ENCODE measurements at places on chromosomes 6 and 20.

DNA sequence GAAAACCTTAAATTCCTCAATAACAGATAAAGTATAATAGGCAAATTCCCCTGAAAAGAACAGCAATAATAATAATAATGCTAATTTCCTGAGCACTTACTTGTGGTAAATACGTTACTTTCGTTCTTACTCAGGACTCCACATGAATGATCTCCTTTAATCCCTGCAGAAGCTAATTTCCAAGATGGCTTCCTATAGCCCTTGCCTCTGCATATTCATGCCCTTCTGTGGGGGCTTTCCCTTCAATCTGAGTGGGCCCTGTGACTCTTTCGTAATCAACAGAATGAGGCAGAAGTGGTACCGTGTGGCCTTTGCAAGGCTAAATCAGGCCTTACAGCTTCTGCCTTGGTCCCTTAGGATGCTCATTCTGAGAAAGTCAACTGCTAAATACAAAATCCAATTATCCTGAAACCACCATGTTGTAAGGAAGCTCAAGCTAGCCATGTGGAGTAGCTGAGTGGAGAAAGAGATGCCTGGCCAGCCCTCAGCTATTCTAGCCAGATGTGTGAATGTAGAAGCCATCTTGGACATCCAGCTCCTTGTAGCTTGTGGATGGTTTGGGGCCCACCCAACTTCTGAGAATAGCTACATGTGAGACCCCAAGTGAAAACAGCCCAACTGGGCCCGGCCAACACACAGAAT lies 50.5 kb downstream of the MCUR1 start:
- DNase-seq, result no peak

DNA sequence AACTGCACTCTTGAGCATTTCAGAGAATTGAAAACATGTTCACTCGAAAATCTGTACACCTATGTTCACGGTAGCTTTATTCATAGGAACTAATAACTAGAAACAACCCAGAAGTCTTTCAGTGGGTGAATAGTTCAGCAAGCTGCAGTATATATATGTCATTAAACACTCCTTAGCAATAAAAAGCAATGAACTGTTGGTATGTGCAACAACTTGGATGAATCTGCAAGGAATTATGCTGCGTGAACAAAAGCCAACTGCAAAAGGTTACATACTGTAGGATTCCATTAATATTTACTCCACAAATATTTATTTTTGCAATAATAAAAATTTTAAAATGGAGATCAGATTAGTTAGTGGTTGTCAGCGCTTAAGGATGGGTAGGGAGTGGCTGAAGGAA lies 22.1 kb upstream of the FKBP1A start:
- no peak for DNase-seq

GRCh38 chr20:50560867-50561266 lies 50.7 kb downstream of the PTPN1 start:
- DNase-seq, result no peak

GRCh38 chr6:123830120-123830519 lies 26.5 kb downstream of the NKAIN2 start:
- DNase-seq, result no peak

DNA sequence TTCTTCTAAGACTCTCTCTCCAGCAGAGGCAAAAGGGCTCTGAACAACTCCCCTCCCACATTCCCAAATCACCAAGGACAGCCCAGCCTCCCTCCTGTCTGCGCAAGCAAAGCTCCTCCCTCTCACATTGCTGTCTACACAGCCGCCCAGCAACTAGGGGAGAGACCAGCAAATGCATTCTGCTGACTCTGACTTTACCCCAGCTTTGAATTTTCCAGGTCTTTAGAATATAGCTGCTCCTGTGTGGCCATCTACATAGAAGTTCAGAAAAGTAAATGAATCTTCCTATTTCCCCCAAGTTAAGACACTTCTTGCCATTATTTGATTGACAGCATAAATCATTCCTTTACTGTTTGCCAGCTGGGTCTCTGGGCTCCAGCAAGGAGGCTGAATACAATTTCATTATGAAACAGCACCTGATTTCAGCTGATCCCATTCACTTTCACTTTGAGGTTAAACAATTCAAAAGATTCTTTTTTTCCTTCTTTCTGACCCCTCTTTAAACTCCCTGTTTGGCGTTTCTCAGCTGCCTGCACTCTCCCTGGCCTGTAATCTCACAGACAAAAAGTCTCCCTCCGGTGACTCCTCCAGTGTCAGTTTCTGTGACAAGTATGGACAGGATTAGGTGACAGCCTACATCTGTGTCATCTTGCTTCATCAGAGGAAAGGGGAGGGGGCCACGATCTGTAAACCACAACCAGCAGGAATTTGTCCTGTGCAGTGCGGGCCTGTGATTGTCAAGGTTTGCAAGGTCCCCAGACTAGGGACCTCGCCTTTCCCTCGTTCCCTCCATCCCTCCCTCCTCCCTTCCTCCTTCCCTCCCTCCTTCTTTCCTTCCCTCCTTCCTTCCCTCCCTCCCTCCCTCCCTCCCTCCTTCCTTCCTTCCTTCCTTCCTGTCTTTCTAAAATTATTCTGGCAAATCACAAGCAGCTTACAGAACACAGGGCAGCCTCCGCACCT lies 205.6 kb upstream of the RIN2 start:
- DNase-seq, result no peak

DNA sequence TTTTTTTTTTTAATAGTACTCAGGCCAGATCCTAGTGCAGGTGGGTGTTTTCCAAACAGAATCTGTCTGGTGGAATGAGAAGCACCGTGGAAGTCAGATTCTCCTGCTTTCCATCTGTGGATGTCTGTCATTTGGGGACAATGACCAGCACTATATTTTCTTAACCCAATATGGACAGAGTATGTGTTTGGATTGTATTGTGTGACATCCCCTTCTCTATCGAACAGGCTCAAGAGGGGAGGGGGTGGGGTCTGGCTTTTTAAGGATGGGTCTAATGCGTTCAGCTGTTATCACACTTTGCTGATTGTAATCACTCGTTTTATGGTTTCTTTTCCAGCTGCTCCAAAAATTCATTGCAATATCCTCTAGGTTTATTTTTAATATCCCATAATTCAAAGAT lies 197.5 kb upstream of the CEP162 start:
- no peak for DNase-seq

DNA sequence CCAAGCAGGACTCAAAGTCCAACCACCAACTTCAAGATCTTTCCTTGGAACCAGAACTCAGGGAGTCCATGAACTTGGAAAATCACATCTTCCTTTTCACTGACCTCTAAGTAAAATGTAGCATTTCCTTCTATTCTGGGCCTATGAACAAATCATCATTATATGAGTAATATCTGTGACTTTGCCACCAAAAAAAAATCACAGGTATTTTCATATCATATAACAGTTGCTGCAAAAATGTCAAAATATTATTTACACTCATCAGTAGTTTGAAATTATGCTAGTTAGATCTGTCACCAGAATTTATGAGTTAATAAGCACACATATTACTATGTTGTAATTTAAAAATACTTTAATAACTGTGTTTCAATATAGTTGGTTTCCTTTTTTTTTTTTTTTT lies 27.3 kb upstream of the TLDC2 start:
- no peak for DNase-seq

DNA sequence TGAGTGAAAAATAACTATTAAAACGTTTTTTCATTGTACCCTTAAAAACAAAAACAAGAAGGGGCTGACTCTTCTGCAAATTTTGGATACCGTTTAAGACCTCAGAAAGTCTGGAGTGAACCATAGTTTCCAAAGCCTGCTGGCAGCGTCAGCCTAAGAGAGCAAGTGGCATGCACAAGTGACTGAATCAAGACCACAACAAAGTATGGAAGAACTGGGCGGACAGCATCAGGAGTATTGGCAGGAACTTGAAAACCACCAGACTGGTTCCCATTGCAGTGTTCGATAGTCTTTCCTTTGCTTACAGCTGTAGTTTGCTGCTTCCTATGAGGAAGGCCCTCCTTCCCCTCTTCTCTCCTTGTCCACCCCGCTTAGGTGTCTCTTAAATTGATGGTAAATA lies 33.7 kb upstream of the MYLIP start:
- no peak for DNase-seq

DNA sequence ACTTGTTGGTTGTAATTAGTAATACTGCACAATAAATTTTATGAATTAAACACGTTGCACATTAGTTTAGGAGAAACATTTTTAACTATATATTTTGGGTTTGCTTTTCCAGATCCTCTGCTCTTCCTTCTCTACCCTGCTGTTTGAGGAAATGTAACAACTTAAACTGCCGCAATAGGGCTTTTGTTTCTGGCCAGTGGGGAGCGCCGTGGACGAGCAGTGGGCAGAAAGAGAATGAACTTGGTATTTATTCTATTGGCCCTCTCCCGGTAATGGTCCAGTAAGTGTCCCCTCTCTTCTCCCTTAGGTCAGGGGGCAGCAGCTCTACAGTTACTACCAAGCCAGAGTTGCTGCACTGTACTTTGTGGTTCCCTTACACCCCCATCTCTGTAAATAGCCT lies 35.2 kb upstream of the EPHA7 start:
- DNase-seq, result no peak

DNA sequence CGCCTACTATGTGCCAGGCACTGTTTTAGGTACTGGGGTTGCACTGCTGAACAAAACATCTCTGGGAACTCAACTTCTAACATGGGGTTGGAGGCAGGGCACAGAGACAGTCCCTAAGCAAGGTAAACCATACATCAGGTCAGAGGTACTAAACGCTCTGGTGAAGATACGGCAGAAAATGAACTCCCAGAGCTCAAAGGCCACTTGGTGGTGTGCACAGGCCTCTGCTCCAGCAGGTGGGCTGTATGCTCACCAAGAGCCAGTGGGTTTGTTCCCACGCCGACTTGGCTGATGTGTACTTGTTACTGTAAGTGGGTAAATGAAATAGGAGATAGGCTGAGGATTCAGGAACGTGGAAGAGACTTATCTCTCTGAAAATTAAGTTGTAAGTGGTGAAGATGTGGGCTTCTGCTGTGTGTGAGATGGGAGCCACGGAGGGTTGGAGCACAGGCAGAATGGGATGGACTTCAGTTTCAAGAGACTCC lies 133.4 kb downstream of the PREX1 start:
- no peak for DNase-seq

GRCh38 chr6:7016226-7016625 lies 91.5 kb upstream of the RREB1 start:
- no peak for DNase-seq

- no peak for DNase-seq
Measured at GRCh38 chr6:1744543-1744942, 134.8 kb downstream of the FOXC1 start.

GRCh38 chr6:83920017-83920416 lies 60.5 kb downstream of the CYB5R4 start:
- no peak for DNase-seq

GRCh38 chr6:162238675-162239074 lies 488.9 kb downstream of the PRKN start:
- DNase-seq, result no peak

GRCh38 chr6:166304106-166304505 lies 4.1 kb downstream of the PRR18 start:
- DNase-seq, result no peak

DNA sequence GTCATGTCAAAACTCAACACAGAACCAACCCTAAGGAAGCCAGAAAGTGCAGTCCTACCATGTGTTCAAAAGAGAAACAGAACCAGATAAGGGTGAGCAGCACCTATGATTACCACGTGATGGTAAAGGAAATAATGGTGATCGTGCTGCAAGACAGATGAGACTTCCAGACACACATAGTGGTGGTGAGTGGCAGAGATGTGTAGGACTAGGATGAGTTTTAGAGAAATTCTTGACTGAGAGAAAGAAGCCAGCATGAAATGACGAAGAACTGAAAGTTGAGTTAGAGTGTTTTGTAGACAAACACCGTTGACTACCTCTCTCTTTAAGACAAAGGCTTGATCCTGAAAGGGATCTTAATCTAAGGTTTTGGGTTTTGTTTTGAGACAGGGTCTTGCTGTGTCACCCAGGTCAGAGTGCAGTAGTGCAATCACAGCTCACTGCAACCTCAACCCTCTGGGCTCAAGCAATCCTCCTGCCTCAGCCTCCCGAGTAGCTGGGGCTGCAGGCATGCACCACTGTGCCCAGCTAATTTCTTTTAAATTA lies 10.6 kb upstream of the BTBD9 start:
- DNase-seq, result no peak

DNA sequence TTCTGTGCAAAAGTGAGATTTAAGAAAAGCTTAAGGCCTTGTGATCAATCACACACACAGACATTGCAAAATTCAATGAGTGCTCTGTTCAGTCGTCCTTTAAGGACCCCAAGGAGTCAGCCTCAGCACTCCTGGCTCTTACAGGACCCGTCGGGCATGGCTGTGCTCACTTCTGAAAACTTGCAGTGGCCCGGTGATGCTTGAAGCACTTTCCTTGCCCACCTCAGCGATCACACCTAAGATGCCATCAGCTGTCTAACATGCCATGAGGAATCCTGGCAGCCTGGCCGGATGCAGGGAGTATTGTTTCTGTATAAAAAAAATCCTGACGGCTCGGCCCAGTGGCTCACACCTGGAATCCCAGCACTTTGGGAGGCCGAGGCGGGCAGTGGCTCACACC lies 101.4 kb upstream of the LAMP5 start:
- no peak for DNase-seq

DNA sequence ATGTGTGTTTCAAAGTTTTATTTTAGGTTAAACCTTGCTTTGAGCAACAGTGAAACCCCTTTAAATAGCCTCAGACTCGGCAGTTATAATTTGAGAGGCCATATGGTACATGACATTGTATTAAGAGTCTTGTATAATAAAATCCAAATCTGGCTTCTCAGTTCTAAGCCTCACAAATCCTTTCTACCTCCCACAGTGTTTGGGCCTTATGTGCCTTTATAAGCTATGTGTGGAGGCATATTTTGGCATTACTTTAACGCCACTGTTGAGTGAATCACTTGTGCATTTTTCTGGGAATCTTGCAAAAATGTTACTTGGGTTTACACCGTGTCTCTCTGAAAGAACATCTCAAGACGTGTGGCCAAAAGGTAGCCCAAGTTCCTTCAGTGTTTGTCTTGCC lies 152.4 kb downstream of the COL9A1 start:
- DNase-seq, result no peak

DNA sequence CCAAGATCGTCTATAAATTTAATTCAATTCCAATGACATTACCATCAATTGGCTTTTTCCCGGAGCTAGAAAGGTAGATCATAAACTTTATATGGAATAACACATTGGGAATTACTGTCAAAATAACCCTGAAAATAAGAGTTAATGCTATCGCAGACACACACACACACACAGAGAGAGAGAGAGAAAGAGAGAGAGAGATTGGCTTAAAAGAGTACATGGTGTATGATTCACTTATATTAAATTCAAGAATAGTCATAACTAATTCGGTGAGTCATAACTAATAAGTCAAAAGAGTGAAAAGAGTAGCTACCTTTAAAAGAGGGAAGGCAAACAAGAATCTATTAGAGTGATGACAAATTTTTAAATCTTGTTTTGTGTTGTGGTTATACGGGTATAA lies 425.5 kb downstream of the TBC1D32 start:
- DNase-seq, result no peak
